Stimulated activated CD8-positive, alpha-beta memory T cell treated with anti-CD3 and anti-CD28 coated beads, Interleukin-15, amount 100 ng/mL, for 1 hour (primary cell): ENCODE measurements at places on chromosomes 2 and 18.

- DNase-seq: no peak
Observed at GRCh38 chr2:221600388-221600787, 28.3 kb upstream of the EPHA4 start.

DNA sequence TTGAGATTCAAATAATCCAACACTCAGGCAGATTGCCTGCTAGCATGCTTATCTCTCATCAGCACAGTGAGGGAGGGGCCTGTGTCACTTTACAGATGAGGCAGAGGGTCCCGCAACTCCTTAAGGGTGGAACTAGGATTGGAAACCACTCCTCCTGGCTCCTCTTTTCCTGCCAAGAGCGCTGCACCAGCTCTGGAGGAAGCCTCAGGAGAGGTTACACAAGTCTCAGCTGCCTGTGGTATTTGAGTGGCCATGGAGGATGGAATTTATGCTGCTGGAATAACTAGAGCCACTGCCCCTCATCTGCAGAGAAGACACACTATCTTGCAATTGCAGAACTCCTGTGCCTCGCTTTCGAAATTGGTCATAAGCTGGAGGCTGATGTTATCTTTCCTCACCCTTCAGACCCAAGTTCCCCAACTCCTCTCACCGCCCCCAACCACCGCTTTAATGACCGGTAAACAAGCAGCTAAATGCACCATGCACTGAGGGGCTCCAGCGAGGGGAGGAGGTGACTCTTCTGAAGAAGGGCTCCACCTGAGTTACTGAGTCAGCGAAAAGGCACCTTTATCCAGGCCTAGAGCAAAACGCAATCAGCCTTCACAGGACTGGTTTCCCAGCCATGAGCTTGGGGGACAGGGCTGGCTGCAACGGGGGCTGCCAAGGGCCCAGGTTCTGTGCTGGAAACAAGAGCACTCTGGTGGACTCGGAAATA lies 245.8 kb downstream of the SOX11 start:
- no peak for DNase-seq

GRCh38 chr18:22347606-22348511 lies 69.9 kb downstream of the CTAGE1 start:
- DNase-seq: no peak

GRCh38 chr18:3810296-3810695 lies 360.3 kb downstream of the TGIF1 start:
- no peak for DNase-seq

DNA sequence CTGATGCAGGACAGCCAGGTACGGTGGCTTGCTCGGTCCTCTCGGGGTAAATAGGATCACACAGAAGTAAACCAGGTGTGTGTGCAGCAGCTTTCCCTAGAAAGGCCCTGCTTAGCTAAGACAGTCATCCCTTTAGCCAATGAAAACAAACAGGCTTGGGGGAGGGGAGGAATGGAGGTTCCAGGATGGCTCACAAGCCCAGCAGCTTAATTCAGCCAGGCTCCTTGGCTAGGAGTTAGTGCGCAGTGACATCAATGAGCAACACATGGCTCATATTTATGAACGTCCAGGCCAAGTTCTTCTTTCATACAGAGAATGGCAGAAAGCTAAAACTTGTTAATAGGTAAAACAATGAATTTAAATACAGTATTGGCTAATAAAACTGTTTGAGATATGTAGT lies 10.2 kb downstream of the IAH1 start:
- no peak for DNase-seq

- DNase-seq: no peak
Observed at GRCh38 chr2:235523021-235523420, 29.2 kb downstream of the AGAP1 start.

- no peak for DNase-seq
Observed at GRCh38 chr18:46877329-46877987, 39.8 kb downstream of the PIAS2 start.

- no peak for DNase-seq
Observed at GRCh38 chr2:173571887-173572680, 217.4 kb downstream of the CDCA7 start.

- DNase-seq: no peak
Observed at GRCh38 chr2:100224988-100225710, 82.8 kb upstream of the AFF3 start.

GRCh38 chr2:120926463-120927264 lies 191.0 kb downstream of the GLI2 start:
- DNase-seq: no peak
